ENCODE measurements at places on chromosomes 1 and 21. TPM values are rescaled to one million over a fixed set of nuclear protein-coding genes. Genes with fewer than 3 reads are reported as not detected.

Gene SLC26A9
- 5.5 TPM for total RNA-seq

Gene ZBED6
- total RNA-seq = 39.1 TPM

Gene HSF2BP
- total RNA-seq = not detected

- no peak for DNase-seq
Measured at GRCh38 chr1:224867715-224868114, 61.8 kb upstream of the DNAH14 start.

DNA sequence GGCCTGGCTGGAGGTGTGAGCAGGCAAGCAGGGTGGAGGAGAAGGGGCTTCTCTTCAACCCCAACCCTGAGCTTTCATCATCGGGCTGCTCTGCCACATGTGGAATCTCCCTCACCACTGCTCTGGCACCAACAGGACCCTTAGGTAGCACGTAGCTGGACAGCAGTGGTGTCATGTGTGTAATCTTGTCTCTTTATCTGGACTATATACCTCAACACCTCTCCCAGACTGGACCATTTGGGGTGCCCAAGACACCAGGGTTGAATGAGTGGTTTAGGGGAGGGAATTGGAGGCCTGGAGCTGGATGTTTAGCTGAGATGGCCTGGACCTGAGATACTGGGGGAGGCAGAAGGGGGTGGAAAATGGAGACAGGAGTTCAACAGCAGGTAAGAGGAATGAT lies 63.0 kb downstream of the UBE2T start:
- DNase-seq = no peak

- DNase-seq = no peak
Measured at GRCh38 chr1:183593356-183593755, 3.1 kb upstream of the NCF2 start.

GRCh38 chr1:198771563-198772153 lies 132.8 kb downstream of the PTPRC start:
- no peak for DNase-seq

DNA sequence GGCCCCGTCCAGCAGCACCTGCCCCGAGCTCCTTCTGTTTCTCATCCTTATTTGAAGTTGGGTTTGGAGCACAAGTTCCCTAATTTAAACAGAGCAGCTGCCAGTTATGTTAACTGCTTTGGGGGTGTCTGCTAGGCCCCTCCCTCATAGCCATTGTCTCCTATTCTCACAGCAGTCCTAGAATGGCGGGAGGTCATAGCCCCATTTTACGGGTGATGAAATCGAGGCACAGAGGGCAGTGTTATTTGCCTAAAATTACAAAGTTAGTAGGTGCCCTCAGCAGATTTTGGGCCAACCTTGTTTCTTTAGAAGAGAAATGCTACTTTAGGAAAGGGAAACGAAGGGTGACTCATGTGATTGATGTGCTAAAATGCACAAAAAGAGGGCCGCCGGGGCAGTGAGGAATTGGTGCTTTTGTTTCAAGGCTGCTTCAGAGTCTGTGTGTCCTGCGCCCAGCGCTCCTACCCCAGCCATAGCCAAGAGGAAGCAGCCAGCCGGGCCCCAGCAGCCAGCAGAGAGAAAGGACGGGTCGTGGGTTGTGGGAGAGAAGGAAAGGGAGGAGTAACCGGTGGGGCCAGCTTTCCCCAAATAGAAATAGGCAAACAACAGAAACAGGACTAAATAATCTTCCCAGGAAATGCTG lies 13.0 kb downstream of the VANGL1 start:
- no peak for DNase-seq

DNA sequence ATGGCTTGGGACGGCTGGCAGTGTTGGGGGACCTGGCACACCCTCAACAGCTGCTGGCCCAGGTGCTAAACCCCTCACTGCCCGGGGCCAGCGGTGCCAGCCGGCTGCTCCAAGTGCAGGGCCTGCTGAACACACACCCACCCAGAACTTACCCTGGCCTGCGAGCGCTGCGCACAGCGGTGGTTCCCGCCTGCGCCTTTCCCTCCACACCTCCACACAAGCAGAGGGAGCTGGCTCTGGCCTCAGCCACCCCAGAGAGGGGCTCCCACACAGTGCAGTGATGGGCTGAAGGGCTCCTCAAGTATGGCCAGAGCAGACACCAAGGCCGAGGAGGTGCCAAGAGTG lies 67.9 kb downstream of the FMO4 start:
- DNase-seq = no peak

DNA sequence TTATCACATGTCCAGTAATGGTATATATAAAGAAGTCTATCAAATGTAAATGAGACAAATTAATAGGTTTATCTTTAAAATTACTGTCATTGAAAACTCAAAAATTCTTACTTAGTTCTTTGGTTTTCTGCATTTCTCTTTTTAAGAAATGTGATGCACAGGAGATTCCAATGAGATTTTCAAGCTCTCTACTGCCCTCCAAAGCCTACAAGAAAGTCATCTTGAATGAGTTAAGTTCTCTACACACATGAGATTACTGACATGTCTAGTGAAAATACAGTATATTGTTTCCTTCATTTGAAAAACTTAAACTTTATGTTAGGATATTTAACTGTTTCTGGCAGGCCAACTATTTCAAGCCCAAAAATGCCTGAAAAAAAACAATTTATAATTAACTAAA lies 68.8 kb downstream of the ITGB3BP start:
- DNase-seq = no peak

- DNase-seq = no peak
Measured at GRCh38 chr1:208054911-208055379, 144.0 kb upstream of the CD34 start.

- peak; percentile 12 for DNase-seq
Measured at GRCh38 chr1:970242-970972, 4.1 kb downstream of the PLEKHN1 start.
